ENCODE measurements at places on chromosomes 3 and 15.

DNA sequence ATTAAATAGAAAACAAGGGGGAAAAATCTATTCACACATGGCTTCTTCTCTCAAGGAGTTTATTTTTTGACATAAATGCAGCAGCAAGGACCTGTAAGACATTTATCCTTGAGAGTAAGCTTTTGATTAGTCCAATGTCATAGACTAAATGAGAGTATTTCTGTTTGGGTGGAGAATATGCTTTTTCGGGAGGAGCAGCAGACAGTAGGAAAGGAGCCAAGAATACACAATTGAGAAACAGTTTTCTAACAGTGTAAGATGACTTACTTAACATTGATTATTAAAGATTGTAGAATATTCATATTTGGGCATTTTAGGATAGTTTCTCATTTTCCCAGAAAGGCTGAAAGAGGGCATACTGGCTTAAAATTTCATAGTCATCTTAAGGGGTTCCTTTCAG is 65.9 kb upstream of the PAQR5 start:
- DNase-seq, result no peak

DNA sequence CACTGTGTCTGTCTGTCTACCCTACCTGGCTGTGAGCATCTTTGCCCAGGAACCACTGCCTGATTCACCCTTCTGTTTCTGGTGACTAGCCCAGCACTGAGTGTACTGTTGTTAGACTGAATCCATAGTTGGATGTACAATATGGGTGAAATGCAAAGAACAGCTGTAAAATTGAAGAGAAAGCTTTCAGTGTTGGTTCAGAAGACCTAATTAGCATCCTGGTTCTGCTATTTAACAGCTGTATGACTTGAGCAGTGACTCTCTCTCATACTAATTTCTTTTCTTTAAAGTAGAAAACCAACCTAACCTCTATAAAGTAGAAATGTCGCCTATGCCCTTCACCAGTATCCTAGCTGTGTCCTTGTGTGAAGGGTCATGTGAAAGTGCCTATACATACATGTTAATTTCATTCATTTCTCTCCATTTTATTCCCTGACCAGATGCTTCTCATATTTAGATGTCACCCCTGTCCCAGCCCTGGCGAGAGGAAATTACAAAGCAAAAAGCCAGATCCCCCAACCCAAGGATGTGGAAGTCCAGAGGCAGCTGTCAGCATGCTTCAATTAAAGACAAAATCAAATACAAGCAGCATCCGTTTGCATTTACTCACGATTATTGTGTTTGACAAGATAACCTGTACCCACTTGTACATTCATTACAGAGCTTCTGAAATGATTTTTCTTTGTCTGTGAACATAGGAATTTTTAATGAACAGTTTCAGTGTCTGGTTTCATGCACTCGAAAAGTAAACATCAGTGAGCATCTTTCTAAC is 305.7 kb upstream of the ICE2 start:
- no peak for DNase-seq

DNA sequence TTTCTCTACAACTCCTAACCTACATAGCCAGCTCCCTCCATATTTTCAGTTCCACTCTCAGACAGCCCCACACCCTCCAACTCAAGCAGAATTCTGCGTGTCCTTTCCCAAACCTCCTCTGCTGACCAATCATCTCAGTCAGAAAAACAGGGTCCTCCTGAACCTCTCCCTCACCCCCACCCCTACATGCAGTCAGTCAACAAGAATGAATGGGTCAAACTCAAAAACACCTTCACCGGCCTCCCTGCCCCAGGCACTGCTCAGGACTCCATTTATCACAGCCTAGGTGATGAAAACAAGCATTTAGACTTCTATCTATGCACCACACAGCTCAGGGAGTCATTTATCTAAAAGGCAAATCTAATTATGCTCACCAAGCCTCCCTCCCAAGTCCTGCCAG is 32.4 kb downstream of the MYL3 start:
- no peak for DNase-seq

GRCh38 chr3:10513306-10513705 is 7.9 kb upstream of the ATP2B2 start:
- DNase-seq, result no peak

GRCh38 chr15:30033763-30034162 is 49.0 kb upstream of the GOLGA8J start:
- DNase-seq, result no peak

- no peak for DNase-seq
These were observed 307.1 kb downstream of the PTPRG start for GRCh38 chr3:61868499-61868898.
